CD8-positive, alpha-beta memory T cell (primary cell): ENCODE measurements at places on chromosomes 1 and 21. TPM values are rescaled to one million over a fixed set of nuclear protein-coding genes. Genes with fewer than 3 reads are reported as not detected.
A peak's percentile ranks its signal among the peaks of the same experiment; 100 is the strongest.

- no peak for DNase-seq
Measured at GRCh38 chr1:38805036-38805435, 54.5 kb downstream of the RRAGC start.

- DNase-seq: no peak
Measured at GRCh38 chr1:205332015-205332791, 10.7 kb upstream of the NUAK2 start.

The TSEN15 gene
- 44.8 TPM for total RNA-seq

The AGL gene
- 16.4 TPM for total RNA-seq

DNA sequence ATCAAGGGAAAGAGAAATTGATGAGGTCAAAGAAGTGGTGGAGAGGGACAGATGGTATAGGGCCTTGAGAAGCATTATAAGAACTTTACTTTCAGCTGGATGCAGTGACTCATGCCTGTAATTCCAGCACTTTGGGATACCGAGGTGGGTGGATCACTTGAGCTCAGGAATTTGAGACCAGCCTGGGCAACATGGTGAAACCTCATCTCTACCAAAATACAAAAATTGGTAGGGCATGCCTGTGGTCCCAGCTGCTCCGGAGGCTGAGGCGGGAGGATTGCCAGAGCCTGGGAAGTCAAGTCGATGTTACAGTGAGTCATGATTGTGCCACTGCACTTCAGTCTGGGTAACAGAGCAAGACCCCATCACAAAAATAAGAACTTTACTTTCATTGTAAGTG, 5.7 kb downstream of the TMEM50A start:
- DNase-seq: no peak

- DNase-seq: no peak
Measured at GRCh38 chr1:59645893-59646292, 168.9 kb upstream of the HOOK1 start.

DNA sequence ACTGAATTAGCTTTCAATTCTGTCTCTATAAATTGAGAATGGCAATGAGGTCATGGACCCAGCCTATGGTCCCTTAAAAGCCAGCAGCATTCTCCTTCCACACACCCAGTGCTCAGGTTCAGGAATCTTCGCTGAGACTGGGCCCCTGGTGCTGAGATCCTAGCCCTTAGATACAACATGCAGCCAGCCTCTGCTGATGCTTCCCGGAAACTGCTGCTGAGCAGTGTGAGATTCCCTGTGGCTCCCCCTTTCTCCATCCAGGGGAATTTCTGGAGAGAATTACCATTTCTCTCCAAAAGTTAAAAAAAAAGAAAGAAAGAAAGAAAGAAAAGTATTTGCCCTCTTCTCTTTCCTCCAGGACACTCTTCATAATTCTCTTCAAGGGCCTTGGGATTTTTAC, 31.7 kb upstream of the RALGPS2 start:
- no peak for DNase-seq

GRCh38 chr1:94795434-94795833, 24.7 kb upstream of the SLC44A3 start:
- DNase-seq: no peak

DNA sequence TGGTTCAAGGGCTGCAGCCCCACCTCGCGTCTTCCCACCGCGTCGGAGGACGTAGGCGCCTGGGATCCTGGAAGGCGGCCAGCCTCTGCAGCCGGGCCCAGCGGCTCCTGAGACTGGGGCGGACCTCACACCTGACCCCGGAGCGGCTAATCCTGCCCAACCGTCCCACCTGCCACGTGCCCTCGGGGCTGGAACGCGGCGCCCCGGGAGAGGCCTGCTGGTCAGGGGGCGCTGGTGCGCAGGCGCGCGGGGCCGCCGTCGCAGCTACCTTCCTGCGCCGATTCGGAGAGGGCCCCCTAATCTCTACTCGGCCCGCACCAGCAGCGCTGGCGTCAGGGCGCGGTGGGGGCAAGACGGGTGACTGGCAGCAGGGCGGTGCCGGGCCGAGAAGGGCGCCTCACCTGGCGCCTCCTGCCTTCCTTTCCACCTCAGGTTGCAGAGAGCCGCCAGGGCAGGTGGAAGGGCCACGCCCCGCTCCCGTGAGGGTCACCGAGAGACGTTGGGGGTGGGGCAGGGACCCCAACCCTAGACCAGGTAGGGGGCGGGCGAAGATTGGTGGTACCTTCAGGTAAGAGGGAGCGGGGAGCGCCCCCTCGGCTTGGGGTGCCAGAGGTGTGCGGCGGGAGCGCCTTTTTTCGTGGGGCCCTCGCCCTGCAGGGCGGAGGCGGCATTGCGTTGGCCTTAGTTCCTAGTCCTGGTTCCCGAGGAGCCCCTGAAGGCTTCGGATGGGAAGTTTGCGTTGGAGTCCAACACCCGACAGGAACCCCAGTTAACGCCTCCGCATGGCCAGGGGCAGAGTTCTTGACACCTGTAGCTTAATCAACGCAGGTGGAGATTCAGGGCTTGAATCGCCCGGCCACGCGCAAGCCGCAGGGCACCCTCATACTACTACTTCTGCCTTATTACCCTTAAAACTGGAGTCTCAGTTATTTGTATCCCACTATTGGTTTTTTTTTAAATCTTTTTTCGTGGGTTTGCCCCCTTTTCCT, at the start of gene TDRD5:
TDRD5 (plus strand) TSS at position 241 of the 989 bp plus-strand sequence. CDS start 784 bp downstream, outside the sequence.
- no peak for DNase-seq

DNA sequence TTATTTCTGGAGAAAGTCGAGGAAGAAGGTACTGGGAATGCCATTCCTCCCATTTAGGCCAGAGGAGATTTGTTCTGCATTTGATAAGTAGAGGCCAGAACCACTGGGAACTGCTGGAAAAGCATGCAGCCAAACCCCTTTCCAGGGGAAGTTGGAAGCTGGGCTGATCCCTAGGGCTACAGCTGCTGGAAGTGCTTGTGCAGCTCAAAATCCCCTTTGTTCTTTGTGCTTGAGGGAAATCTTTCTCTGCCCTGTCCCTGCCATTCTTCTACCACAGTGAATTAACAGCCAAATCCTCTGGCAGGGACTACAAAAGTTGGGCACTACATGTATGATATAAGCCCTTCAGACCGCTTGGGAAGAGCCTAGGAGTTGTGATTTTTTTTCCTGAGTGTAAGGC, 734.1 kb downstream of the LRRIQ3 start:
- no peak for DNase-seq

The OR14K1 gene
- not detected for total RNA-seq

DNA sequence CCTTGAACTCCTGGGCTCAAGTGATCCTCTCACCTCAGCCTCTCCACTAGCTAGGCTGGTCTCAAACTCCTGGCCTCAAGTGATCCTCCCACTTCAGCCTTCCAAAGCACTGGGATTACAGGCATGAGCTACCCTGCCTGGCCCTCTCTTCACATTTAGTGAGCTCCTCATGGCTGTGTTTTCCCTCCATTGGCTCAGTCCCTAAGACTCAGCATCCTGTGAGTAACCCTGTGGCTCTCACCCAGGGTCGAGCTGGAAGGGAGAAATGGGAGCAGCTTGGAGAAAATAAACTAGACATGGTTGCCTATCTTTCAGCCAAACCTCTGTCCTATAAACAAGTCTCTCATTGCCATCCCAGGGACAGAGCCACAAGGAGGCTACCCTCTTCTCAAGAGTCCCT, 17.5 kb downstream of the NCF2 start:
- no peak for DNase-seq

The DENND2D gene
- 185 TPM for total RNA-seq

- no peak for DNase-seq
Measured at GRCh38 chr1:38991638-38992411, 749 bp downstream of the AKIRIN1 start.

GRCh38 chr1:214050513-214051401, 63.0 kb downstream of the PROX1 start:
- DNase-seq: no peak

DNA sequence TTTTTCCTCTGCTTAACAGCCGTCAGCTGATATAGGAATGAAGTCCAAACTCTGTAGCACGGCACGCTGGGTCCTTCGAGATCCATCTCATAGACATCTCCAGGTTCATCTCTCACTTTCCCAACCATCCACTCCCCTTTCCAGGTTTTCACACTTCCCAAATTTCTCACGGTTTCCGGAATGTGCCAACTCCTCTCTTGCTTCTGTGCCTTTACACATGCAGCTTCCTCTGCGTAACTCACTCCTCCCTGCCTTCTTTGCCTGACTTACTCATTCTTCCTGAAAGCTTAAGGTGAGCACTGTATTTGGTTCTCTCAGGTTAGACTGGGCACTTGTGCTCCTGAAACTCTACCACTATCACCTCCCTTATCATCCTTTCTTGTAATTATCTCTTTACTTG, 168.4 kb downstream of the PCNX2 start:
- DNase-seq: no peak

The MARK1 gene
- total RNA-seq: not detected

- no peak for DNase-seq
Measured at GRCh38 chr21:32545948-32546441, 39.3 kb downstream of the TCP10L start.

- DNase-seq: no peak
Measured at GRCh38 chr1:94909486-94909885, 17.4 kb downstream of the CNN3 start.

DNA sequence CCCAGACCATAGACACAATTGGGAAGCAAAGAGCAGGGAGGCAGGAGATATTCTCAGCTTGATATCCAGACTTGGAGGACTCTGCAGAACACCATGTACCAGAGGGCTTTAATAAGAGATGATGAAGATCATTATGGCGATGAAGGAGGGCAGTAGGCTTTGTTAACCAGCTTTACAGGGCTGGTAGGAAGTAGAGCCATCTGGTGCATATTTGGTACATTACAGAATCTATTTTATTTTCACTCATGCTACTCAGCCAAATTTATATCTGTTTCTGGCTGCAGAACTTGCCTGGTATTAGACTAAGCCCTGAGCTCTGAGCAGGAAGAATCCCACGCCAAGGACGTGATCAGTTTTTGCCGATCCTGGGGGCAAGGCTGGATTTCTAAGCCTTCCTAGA, 61.8 kb upstream of the SYT6 start:
- DNase-seq: no peak

DNA sequence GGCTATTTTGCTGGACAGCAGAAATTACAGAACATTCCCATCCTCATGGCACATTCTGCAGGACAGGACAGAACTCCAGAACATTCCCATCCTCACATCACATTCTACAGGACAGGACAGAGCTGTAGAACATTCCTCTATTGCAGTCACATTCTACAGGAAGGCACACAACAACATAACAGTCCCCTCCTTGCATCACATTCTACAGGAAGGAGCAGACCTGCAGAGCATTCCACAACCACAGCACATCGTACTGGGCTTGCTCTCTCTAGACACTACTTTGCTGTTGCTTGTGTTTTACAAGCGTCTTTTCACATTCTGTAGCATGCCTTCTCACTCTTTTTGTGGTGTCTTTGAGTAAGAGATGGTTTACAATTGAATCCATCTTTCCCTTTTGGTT, 26.8 kb upstream of the ABCB10 start:
- DNase-seq: no peak

The OR2T8 gene
- total RNA-seq: not detected

The PFKFB2 gene
- total RNA-seq: 3.0 TPM

- DNase-seq: no peak
Measured at GRCh38 chr1:14993414-14993813, 160.1 kb upstream of the TMEM51 start.

GRCh38 chr1:62436039-62436465, 797 bp upstream of the USP1 start:
- peak; percentile 99 for DNase-seq

- DNase-seq: no peak
Measured at GRCh38 chr1:202752774-202753173, 42.5 kb upstream of the SYT2 start.

- DNase-seq: no peak
Measured at GRCh38 chr1:156896490-156897033, 3.0 kb downstream of the PEAR1 start.

DNA sequence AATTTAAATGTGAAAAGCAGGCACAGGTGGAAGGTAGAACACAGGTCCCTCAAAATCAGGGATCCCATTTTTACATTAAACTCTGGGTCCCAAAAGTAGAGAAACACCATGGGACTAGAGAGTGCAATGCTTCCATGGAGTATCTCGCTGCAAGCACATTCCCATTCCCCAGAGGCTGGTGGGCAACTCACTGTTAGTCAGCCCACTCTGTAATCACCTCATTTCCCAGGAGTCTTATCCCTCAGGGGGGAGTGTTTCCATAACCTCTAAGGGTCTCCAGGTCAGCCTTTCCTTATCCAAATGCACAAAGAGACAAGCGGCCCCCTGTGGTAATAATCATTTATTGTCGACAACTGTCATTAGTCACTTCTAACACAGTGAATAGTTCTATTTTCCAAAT, 490.1 kb upstream of the LRRC7 start:
- DNase-seq: no peak

The LAPTM5 gene
- total RNA-seq: 206 TPM

The ADAMTS4 gene
- total RNA-seq: 0.37 TPM

The GJA9 gene
- not detected for total RNA-seq

GRCh38 chr1:82215056-82215852, 414.5 kb downstream of the ADGRL2 start:
- DNase-seq: no peak

GRCh38 chr1:39609618-39610331, 29.7 kb downstream of the HEYL start:
- peak; percentile 40 for DNase-seq

The FAM72D gene
- 9.6 TPM for total RNA-seq

The PHLDA3 gene
- 18.6 TPM for total RNA-seq

The C1orf87 gene
- not detected for total RNA-seq

DNA sequence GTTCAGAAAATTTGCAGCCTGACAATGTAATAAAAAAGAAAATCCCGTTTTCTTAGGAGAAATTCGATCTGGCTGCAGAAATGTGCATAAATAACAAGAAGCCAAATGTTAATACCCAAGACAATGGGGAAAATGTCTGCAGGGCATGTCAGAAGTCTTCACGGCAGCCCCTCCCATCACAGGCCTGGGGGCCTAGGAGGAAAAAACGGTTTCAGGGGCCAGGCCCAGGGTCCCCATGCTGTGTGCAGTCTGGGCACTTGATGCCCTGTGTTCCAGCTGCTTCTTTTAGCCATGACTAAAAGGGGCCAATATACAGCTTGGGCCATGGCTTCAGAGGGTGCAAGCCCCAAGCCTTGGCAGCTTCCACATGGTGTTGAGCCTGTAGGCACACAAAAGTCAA, 6.5 kb upstream of the PRDX6 start:
- DNase-seq: no peak

DNA sequence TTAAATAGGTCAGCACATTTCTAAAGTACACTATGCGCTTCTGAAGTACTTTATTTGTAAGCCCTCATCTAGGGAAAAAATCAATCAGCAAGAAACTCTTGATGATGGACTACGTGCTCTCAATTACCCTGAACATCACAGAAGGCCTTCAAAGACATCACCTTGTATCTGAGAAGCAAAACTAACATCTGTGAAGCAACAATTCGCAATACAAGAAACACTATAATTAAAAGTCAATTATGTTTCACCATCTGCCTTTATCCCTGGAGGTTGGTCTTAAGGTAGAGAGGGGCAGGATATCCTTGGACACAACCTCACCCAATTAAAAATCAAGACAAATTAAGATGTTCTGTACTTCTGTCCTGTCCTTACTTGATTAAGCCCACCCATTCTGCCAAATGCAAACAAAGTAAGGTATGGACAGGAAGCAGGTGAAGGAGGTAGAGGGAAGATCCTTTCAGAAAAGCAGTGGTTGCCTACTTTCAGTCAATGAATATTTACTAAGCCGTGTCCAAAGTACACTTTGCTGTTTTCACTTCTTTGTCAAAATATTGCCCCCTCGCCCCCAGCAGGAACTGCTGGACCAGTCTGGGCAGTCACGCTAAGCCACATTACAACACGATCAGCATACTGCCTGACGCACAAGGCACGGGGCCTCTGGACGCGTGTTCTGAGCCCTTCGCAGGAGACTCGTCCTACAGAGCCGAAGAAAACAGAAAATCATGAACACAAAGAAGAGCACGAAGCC, 887 bp downstream of the SLC19A2 start:
- DNase-seq: peak; percentile 7

The RHEX gene
- total RNA-seq: not detected

The MFAP2 gene
- not detected for total RNA-seq
